Bone marrow (tissue), 2 donors: ENCODE measurements at places on chromosomes 7 and 10.

GRCh38 chr7:151992375-151992774 lies 33.1 kb upstream of the GALNT11 start:
- peak; percentile 12 for DNase-seq

- no peak for DNase-seq
Measured at GRCh38 chr7:45701701-45702510, 127.7 kb downstream of the ADCY1 start.

DNA sequence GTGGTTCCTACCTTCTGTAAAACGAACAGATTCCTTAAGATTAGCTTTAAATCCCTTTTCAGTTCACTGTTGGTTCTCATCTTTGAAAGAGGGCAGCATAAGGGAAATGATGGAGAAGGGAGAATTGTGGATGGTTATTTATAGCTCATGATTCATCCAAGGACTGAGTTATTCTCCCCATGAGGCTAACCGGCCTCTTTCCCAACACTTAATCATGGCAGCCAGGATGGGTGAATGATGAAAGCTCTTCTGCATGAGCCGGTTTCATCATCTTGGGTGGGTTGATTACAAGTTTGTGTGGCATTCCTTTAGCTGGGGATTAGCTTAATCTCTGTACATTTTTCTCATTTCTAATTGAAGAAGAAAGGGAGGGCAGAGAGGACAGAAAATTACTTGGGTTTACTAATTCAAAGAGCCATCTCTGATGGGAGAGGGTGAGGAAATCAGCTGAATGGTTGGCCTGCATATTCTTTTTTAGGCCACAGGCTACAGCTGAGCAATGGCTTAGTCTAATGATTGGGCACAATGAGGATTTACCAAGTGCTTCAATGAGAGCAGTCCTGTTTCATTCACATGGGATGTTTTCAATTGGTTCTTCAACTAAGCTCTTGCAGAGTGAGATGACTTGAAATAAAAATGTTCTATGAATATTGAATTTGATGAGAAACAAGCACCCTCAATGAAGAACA lies 250.0 kb downstream of the BMPER start:
- no peak for DNase-seq

DNA sequence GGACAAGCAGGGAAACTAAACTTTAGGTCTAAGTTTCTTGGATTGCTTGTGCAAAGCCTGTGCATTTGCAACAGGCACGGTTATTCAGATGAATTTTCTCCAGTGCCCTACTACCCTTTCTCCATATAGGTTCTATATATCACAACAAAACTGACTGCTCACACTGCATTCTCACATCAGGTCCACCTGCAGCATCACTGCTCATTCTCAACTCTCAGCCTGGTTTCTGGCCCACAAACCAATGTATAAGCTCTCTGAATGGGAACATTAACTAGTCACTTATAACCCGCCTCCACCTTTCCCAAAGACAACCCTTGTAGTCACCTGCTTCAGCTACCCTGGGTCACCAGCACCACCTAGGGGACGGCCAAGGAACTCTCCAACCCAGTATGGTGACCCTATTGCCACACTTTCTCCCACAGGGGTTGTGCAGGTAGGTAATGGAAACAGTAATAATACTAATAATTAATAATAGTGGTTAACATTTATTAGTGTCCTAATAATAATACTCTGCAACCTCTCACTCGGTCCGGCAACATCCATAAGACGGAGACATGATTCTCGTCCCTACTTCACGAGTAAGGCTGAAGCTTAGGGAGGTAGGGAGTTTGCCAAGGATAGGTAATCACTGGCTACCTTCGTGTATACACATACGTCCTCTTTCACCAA lies 97.3 kb downstream of the CLEC2L start:
- no peak for DNase-seq

GRCh38 chr7:45407730-45408408 lies 166.3 kb upstream of the ADCY1 start:
- DNase-seq = no peak

- DNase-seq = no peak
Measured at GRCh38 chr7:134827436-134827835, 48.0 kb downstream of the CALD1 start.

GRCh38 chr7:2269991-2270460 lies 28.0 kb downstream of the NUDT1 start:
- no peak for DNase-seq

DNA sequence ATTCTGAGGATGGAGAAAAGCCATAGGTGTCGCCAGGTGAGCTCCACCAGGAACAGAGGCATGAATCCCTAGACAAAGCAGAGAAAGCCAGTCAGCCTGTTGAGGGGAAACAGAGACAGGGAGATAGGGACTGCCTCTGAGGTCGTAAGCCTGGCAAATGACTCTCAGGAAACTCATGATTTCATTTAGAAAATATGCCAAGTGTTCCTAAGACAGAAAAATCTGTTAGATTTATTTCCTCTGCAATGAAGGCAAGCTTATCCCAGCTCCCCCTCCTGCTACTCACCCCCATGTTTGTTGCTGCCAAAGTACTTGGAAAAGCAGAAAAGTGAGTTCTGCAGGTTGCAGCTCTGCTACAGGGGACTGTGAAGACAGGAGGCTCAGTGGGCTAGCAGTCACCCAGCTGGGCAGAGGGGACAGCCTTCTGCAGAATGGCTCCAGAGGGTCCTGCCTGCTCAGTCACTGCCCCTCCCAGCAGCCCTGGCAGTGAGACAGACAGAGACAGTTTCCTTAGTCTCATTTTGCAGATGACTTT lies 184.3 kb downstream of the ADRA2A start:
- DNase-seq = no peak

DNA sequence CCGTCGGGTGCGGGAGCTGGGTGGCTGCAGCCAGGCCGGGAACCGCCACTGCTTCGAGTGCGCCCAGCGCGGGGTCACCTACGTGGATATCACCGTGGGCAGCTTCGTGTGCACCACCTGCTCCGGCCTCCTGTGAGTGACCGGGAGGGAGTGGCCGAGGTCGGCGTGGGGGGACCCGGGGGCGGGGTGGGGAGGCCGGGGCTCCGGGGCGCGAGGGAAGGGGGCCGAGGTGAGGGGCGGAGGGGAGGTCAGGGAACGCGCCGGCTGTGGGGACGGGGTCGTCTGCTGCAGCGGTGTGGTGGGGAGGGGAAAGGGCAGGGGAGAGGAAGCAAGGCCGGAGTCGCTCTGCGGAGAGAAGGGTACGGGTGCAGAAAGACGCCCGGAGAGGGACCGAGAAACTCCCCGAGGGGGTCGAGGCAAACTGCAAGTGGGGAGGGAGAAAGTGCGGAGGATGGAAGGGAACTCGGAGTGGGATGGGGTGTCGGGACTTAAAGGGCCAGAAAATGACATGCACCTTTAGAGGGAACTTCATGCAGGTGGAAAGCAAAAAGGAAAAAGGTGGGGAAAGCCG lies 518 bp downstream of the AGFG2 start:
- no peak for DNase-seq

- DNase-seq = no peak
Measured at GRCh38 chr10:28396331-28396730, 93.5 kb upstream of the MPP7 start.

GRCh38 chr7:96826089-96826488 lies 116.4 kb upstream of the SEM1 start:
- no peak for DNase-seq

- DNase-seq = no peak
Measured at GRCh38 chr10:93921338-93921737, 27.6 kb downstream of the SLC35G1 start.

DNA sequence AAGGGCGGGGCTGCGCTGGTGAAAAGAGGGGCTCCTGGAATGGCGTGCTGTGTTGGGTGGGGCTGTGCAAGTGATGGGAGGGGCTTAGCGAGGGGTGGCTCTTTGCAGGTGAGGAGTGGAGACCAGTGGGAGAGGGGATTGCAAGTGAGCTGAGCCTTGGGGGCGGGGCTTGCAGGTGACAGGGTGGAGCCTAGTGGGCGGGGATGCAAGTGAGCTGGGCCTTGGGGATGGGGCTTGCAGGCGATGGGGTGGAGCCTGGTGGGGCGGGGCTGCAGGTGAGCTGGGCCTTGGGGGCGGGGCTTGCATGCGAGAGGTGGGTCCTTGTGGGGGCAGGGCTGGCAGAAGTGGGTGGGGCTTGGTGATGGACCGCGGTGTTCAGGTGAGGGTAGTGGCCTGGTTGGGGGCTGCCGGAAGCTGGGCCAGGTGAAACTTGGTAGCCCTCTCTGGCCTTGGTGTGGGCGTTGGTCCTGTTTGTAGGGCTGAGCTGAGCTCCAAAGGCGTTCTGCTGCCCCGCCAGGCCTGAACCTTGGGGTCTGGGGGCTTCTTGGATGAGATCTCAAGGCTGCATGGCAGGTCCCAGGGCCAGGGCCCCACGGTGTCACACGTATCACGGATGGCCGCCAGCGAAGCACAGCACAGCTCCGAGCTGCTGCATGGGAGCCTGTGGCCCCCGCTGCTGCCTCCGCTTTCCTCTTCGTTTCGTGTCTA lies 743 bp upstream of the PITRM1 start:
- DNase-seq = no peak

GRCh38 chr7:138741453-138741735 lies 40.2 kb upstream of the SVOPL start:
- DNase-seq = no peak

DNA sequence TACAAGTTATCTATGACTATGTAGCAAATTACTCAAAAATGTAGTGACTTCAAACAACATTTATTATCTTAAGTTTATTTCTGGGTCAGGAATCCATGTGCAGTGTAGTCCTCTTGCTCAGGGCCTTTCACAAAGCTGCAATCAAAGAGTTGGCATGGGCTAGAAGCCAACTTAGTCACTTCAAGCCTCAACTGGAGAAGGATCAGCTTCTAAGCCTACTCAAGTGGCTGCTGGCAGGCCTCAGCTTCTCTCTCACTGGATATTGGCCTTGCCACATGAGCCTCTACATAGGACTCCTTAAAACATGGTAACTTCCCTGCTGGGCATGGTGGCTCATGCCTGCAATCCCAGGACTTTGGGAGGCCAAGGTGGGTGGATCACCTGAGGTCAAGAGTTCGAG lies 5.0 kb upstream of the NFE2L3 start:
- no peak for DNase-seq

- no peak for DNase-seq
Measured at GRCh38 chr7:47949703-47950102, 1.4 kb upstream of the PKD1L1 start.

GRCh38 chr7:45026984-45027773 lies 27.2 kb downstream of the CCM2 start:
- DNase-seq = peak; percentile 89

DNA sequence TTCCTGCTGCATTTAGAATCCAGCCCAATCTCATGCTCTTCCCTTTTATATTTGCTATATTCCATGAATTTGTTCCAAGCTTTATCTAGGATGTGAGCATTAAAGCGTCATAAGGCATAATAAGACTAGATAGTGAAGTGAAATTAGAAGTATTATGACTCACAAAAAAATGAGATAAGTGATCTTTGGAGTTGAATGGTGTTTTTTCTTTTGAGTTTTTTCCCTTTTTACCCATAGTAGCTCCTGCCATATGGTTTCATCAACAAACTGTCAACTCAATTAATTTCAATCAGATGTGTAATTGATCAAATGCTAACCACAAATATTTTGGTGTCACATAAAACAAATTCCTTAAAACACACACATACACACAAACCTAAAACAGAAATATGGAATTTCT lies 17.0 kb downstream of the KLHDC10 start:
- no peak for DNase-seq

GRCh38 chr7:118472581-118472980 lies 248.1 kb downstream of the ANKRD7 start:
- no peak for DNase-seq

- DNase-seq = no peak
Measured at GRCh38 chr10:72694476-72695369, 2.8 kb downstream of the MCU start.

- no peak for DNase-seq
Measured at GRCh38 chr10:60463746-60464145, 74.1 kb upstream of the ANK3 start.

- no peak for DNase-seq
Measured at GRCh38 chr7:114084472-114085312, 165.9 kb upstream of the PPP1R3A start.

DNA sequence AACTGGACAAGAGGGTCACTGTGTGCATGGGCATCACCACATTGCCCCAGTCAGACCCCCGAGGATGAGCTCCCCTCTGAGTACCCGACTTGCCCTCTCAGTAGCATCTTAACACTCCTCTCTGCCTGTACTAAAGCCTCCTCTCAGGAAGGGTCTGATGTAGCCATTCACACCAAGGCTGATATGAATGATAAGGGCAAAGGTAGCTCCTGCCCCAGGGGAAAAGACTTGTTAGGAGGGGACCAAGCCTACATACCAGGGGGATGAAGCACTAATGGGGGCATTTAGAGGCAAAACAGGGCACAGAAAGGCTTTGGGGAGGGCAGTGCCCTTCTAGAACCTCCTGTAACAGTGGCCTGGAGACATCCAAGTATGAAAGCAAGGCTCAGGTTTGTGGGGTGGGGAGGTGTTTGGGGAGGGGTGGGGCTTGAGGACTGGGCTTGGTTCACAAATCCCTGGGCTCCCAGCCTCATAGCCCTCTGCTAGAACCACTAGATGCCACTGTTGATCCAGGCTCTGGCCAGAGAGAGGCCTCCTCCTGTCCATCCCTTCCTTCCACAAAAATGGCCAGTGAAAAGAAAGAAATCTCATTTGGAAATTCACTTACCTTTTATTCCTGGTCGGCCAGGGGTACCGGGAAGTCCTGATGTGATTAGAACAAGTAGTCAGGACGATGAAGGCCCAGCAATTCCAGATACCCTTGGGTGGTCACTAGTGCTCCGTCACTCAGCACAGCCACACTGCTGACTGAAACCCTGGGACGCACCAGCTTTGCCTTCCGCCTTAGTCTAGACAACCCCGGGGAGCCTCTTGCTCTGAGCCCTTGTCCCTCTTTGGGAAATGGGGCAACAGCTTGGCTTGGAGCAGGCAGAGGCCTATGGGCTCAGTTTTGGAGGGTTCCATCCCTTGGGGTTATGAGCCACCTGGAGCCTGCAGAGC lies 40.3 kb downstream of the COL17A1 start:
- DNase-seq = no peak

GRCh38 chr10:111493024-111493625 lies 416.3 kb downstream of the ADRA2A start:
- DNase-seq = no peak

- no peak for DNase-seq
Measured at GRCh38 chr10:70063418-70064098, 10.9 kb downstream of the MACROH2A2 start.

- DNase-seq = no peak
Measured at GRCh38 chr7:56079450-56080185, 13.1 kb downstream of the PHKG1 start.

- no peak for DNase-seq
Measured at GRCh38 chr10:55474258-55474657, 673.2 kb upstream of the PCDH15 start.

- DNase-seq = no peak
Measured at GRCh38 chr10:69831231-69831855, 29.6 kb downstream of the COL13A1 start.

- no peak for DNase-seq
Measured at GRCh38 chr7:80499350-80499953, 12.4 kb downstream of the GNAT3 start.

DNA sequence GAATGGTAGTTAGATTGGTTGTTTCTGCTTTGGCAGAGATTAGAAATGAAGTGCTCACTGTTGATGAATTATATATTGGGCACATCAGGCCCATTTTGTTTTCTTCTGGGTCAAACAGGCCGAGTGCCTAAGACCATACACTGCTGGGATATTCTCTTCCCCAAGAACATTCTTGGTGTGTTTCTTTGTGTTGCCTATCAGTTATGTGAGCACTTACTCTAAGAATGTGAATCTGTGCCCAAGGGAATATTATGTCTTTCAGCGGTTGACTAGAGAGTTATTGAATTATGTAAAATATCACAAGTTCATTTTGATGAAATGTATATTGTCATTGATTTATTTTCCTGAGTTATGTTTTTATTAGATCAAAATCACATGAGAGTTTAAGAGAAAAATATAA lies 255.5 kb upstream of the SMIM30 start:
- no peak for DNase-seq
